COR-L47 (cell line): ENCODE measurements at places on chromosomes 7 and 10.
A peak's percentile ranks its signal among the peaks of the same experiment; 100 is the strongest.

DNA sequence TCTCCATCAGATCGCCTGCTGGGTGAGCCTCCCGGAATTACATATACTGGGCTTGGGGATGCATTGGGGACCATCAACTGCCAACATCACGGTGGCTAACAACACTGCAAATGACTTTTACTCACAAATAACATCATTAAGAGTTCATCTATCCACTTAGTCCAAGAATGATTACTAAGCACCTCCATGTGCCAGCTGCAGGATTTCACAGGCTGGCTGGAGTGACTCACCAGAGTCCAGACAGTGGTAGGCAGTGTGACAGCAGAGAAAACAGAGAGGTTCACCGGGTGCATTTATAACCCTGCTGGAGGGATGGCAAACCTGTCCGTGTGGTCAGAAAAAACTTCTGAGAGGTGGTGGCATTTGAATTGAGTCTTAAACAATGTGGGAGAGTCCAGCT, 3.2 kb upstream of the IGFBP3 start:
- DNase-seq = no peak

DNA sequence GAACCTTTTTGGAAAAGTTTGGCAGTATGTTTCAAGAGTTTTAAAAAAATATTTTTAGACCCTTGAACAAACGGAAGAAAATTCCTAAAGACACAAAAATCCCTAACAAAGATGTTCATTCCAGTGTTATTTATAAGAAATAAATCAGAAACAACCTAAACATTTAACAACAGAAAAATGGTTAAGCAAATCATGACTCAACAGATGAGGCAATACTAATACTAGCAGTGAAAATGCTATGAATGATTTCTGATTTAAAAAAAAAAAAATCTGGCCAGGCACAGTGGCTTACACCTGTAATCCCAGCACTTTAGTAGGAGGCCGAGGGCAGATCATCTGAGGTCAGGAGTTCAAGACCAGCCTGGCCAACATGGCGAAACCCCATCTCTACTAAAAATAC, 61.0 kb downstream of the ARHGAP12 start:
- DNase-seq = no peak

GRCh38 chr7:24795407-24795767, 38.1 kb upstream of the GSDME start:
- no peak for DNase-seq

GRCh38 chr7:22223807-22224206, 133.1 kb downstream of the RAPGEF5 start:
- no peak for DNase-seq

DNA sequence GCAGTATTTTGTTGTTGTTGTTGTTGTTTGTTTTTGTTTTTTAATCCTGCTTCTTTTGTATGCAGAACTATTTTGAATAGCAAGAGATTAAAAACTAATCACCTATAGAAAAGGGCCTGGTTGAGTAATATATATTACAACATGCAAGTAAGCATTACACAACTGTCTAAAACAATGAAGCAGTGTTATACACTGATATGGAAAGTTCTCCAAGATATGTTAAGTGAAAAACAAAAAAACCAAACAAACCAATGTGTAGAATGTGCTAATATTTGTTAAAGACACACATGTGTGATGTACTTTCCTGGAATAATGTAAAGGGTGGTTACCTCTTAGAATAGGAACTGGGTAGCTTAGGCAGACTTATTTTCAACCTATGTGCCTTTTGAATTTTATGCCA, 117.4 kb downstream of the ZNF365 start:
- DNase-seq = no peak

GRCh38 chr10:11146402-11147171, 128.9 kb downstream of the CELF2 start:
- no peak for DNase-seq

GRCh38 chr7:139782932-139783331, 5.1 kb upstream of the HIPK2 start:
- DNase-seq = no peak

- no peak for DNase-seq
Measured at GRCh38 chr7:116999311-116999710, 46.0 kb downstream of the ST7 start.

DNA sequence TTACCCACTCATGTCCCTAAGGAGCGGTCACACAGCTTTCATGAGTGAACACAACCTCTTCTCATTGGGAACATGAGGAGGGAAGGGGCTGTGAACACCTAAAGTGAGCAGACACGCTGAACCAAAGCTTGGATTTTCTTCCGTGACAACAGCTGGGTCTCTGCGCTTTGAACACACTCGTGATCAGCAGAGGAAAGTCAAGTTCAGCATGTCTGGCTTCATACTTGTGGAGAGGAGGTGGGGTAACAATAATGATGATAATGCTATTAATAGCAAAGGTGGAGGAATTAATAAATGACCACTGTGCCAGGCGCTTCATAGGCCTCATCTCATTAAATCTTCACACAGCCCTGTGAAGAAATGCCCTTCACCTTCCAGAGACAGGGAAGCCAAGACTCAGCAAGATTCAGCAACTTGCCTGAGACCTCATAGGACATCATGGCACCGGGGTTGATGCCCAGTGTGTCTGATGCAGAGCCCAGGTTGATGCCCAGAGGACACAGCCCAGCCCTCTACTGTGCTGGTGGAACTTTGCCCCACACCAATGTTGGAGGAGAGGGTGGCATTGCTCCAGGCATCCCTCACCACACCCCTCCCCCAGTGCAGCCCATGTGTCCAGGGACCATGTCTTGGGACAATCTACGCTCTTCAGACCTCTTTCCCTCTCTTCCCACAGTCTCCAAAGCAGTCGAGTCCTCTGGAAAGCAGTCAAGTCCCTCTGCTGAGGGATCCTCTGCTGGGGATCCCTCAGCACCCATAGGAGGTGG, 40.6 kb downstream of the GSDME start:
- no peak for DNase-seq

DNA sequence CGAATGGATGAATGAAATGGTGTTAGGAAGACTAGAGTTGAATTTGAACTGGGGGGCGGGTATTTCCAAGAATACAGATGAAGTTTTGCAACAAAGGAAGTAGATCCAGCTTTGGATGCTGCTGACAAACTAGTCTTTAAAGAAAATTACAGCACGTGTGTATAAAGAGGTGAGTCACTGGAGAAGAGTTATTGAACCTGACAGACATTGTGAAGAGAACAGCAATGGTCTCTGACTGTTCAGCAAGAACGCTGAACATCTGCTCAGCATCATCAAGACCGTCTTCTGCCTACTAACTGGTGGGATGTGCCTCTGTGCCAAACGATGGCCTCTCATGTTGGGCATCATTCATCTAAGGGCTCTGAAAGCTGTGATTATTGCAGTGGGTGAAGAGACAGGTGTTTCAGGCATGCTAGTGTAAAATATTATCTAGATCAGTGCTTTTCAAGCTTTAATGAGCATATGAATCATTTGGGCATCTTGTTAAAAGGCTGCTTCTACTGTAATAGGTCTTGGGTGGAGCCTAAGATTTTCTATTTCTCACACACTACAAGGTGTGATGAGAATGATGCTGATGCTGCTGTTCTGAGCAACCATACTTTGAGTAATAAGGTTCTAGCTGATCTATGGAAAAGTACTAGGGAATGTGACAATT, 291.3 kb downstream of the PTEN start:
- DNase-seq = no peak

- DNase-seq = no peak
Measured at GRCh38 chr10:99466632-99467223, 36.3 kb upstream of the GOT1 start.

DNA sequence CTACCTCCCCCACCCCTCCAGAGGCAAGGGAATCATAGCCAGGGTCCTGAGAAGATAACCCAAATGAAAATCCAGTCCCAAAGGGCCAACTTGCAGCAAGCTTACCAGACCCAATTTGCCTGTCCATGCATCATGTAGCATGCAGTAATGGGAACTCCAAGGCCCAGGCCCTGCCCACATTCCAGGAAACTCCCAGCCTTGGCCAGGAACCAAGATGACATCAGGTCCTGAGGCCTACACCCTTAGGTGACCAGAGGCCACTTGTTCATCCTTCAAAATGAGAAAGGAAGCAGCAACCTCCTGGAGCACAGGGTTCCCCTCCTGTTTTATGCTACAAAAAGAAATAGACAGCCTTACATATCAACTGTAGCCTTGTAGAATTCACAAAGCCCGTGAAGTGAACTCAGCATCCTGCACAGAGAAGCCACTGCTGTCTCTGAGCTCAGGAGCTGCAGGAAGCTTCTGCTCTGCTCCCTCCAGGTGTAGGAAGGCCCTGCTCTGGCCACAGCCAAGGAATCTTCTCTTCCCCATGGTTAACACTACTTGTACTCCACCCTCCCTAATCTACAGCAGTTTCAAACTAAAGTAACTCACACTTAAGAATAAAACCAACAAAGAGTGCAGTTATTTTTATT, 30.3 kb upstream of the GRB10 start:
- DNase-seq = no peak

DNA sequence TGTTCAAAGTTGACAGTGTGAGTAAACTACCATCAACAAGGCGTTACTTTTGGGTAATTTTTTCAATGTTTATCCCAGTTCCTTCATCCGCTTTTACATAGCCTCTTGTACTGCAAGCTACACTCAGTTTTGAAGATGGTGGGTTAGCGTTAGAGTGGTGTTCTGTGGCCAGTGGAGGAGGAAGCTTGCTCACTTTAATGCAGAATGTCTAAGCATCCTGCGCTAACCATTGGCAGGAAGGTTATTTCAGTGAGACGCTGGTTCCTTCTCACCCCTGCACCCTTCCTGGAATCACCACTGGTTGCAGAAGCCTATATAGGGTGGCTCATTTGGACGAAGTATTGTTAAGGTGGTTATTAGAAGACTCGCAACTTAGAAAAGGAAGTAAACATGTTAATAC, 159.1 kb downstream of the CELF2 start:
- DNase-seq = no peak

DNA sequence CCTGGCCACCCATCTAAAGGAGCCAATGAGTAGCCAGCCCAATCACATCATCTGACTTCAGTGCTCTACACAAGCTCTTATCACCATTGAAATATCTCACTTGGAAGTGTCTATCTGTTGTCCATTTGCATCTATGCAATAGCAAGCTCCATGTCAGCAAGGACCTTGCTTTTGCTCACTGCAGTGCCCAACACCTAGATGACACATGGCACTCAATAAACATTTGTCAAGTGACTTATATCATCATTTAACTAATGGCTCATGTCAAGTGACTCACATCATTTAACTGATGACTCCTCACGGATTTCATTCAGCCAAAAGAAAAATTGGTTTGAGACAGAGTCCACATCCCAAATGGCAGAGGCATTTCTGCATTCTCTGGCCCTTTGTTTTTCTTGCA, 92.9 kb upstream of the ADAM12 start:
- no peak for DNase-seq

- DNase-seq = no peak
Measured at GRCh38 chr10:95964756-95965155, 57.0 kb downstream of the CC2D2B start.

DNA sequence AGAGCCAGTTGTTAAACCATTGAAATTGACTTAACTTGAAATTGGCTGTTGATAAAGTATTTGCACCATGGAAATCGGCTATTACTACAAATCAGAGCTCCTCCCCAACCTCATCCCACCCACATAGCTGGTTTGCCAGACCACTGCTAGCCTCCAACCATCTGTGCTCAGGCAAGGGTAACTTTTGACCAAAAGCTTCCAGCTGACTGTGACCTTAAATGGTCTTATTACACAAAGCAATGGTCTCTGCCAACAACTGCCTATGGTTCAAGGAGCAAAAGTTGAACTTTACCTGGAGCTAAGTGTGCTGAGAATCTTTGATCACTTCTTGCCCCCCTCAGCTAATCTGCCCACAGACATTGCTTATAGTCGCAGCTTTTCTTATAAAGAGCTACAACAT, 48.5 kb upstream of the ADRB1 start:
- DNase-seq = no peak

DNA sequence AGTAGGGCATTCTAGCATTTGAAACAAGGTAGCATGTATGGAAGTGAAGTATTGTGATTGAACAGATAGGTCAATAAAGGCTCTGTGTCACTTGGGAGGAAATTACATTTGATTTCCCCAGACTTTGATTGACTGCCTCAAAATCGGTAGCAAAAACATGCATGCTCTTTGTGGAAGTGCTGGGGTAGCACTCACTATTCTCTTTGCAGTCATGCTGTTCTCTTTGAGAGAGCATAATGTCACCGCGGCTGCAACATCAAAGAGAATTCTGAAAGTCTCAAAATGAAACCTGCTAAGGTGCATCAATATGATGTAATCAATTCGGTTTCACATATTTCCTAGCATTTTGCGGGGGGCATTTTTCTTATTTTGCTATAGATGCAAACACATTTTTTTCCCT, 64.2 kb downstream of the ARMC3 start:
- no peak for DNase-seq

DNA sequence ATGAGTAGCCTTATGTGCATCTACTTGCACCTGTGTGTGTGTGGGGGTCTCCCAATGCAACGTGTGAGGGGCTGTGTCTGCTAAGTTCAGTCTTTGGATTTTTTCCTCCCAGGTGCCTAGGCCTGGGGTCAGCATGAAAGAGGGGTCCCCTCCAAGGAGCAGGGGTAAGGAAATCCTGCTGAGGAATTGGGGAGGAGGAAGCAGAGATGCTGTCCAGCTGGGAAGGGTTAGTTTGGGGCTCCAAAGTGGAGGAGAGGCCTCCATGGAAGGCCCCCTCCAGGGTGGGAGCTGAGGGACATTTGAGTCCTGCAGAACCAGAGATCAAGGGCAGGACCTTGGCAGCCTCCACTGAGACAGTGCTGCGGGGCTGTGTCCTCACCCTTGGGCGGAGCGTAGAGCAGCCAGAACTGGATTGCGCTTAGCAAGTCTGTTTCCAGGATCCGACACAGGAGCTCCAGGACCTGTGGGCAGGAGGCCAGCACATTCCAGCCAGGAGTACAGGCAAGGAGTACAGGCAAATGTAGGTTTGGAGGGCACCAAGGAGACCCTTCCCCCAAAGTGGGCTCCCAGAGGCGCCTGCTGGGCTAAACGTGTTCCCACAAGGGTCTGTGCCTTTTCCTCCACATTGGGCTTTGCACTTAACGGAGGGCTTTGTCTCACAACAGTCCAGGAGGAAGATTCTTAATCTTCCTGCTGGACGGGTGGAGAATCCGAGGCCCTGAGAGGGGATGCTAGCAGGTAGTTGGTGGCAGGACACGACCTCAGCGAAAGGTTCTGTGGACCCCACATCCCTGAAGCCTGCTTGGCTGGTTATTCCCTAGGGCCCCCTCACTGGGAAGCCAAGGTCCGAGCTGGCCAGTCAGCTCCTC, 10.1 kb downstream of the TBATA start:
- no peak for DNase-seq

GRCh38 chr10:62038609-62039190, 137.2 kb downstream of the ARID5B start:
- DNase-seq = peak; percentile 74

DNA sequence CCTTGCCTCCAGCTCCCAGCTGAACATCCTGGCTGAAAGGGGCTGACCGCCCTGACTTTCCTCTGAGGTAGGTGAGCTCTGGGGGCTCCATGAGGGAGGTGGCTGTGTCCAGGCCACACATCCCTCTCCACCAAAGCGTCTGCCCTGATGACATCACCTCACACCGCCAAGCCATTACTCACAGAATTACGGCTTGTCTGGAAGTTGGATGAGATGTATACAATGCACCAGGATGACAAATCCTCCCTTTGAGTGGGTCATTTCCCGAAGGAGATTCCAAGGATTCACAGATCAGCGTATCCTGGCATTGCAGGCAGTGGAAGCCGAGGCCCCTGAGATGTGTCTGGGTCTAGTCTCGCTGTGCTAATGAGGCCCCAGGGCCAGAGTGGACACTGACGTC, 15.1 kb upstream of the RET start:
- no peak for DNase-seq

GRCh38 chr7:990352-990932, 7.5 kb downstream of the CYP2W1 start:
- DNase-seq = no peak

GRCh38 chr7:9097565-9098060, 664.2 kb downstream of the NXPH1 start:
- no peak for DNase-seq
